ENCODE measurements at places on chromosomes 5 and 9.

- no peak for DNase-seq
Measured at GRCh38 chr5:81819556-81820317, 68.8 kb upstream of the SSBP2 start.

- DNase-seq, result no peak
Measured at GRCh38 chr9:134403682-134404301, 77.5 kb downstream of the RXRA start.

GRCh38 chr5:175689147-175689991 is 31.5 kb downstream of the HRH2 start:
- DNase-seq, result no peak

DNA sequence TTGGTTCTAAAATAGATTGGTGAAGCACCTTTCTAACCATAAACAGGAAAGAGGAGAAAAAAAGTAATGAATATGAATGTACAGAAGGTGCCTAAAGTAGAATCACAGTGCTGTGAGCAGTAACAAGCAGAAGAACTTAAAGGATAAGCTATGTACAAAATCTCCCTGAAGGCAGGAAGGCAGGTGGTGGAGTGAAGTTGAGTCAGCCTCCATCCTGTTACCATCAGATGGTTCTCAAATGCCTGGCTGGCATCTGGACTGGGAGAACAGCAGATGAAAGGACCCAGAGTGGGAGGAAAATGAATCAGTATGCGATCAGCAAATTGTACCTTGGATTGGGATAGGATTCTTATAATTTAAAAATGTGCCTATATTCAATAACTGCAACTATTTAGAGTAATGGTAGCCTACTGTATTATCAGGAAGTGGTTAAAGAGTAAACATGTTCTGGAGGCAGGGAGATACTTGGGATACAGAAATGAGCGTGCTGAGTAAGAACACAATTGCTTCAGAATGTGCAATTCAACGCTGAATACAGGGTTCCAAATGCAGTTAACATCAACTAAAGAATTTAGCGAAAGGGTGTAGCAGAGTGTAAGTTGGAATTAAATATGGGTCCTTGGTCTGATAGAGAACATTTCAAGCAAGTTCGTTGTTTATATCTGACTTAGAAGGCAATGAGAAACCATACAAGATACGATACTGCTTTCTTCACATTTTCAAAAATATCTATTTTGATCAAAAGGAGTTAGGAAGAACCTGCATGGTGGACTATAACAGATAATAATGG is 21.1 kb upstream of the FER start:
- DNase-seq, result no peak

GRCh38 chr9:94826644-94827410 is 100.3 kb downstream of the AOPEP start:
- DNase-seq, result no peak

DNA sequence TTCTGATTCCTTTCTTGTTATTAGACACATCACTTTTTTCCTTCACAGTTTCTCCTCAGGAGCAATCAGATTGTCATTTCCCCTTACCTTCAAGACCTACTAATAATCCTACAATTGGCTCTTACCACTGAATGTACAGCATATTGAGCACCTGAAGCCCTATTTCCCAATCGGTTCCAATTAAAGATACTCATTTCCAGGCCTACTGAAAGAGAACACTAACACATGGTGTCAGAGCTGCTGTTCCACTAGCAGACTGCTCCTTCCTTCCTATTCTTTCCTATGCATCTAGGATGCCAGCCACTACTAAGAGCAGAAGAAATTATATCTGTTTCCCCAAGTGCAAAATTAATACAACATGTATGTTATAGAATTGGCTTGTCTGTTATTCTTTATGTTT is 34.6 kb downstream of the SKIC3 start:
- DNase-seq, result no peak

DNA sequence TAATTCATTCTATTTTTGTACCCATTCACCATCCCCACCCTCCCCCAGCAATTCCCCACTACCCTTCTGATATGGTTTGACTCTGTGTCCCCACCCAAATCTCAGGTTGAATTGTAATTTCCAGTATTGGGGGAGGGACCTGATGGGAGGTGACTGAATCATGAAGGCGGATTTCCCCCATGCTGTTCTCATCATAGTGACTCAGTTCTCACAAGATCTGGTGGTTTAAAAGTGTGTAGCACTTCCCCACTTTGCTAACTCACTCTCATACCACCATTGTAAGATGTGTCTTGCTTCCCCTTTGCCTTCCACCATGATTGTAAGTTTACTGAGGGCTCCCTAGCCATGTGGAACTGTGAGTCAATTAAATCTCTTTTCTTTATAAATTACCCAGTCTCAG is 25.9 kb upstream of the TESK1 start:
- no peak for DNase-seq

DNA sequence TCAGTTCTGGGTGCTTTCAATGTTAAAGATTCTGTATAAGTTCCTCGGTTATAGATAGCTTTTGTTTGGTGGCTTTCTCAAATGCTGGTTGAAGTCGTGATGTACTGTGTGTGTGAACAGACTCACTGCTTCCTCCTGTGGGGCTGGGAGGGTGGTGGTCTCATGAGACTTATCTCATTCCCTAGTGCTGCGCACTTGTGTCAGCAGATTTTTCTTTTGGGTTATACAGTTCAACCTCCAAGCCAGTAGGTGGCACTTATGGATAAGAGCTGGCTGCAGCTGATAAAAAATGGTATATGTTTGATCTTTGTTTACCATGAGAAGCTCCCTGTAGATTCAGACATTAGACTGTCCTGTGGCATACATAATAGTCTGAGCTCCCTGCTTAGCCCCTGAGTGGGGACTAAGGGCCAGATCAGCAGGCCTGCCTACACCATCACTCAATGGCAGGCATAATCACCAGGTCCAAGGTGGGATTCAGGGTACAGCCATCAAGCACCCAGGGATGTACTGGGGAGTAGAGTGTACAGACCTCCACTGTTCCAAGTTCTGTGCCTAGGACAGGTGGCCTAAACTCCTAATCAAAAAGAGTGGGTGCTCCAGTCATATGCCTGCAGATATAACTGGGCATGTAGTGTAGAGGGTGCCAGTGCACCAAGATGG is 174.2 kb downstream of the OXCT1 start:
- no peak for DNase-seq

GRCh38 chr5:140245341-140245740 is 57.6 kb downstream of the PFDN1 start:
- no peak for DNase-seq

DNA sequence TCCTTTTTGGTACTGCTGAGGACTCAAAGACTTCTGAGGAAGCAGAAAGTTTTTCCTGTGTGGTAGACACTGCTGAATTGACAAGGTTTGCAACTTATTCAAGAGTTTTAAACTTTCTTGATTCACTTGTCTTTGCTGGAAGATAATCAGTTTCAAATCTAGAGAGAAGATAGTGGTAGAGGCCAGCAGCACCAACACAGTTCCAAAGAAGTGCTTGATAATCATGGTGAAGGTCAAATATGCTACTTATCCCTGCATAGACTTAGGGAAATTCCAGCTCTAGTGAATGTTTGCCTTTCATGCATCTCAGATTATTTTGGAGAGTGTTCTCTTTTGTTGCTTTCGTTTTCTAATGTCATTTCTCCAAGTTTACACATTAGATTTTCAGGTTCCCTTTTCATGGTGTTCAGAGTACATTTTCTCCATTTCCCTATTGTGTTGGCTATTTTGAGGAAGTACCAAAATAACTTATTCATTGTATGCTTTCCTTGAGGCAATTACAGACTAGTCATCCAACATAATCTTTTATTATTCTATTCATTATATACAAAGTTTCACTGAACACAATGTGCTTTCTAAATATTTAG is 550 bp downstream of the IFNE start:
- DNase-seq, result no peak

DNA sequence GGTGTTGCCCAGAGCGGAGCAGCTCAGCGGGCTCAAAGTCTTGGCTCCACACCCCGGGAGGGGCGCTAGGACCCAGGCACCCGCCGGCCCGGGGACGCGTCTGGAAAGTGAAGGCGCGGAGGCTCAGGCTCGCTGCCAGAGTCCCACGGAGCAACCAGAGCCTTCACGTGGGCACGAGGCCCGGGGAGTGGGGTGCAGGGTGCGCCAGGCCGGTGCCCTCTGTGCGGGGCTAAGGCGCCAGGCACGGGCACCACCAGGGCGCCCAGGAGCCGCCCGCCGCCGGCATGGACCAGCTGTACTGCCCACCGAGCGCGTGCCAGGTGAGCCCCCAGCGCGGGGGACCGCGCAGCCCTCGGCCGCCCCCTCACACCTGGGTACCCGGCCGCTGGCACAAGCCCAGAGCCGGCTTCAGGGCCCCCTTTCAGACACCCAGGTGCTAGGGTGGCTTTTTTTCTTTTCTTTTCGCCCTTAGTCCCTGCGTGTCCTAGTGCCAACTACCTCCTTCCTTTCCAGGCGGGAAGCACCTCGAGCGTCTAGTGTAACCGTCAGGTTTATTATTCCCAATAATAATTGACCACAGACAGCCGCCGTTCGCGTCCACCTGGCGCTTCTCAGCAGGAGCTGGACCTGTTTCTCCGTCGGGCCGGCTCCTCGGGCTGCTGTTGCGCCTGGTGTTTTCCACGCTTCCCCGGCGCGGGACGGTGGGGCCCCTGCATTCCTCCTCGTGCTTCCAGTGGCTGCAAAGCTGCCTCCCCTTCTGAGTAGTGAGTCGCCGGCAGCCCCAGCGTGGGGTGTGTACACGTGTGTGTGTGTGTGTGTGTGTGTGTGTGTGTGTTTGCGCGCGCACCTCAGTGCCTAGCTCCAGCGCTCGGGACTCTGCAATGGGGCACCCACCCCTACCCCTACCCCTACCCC is 30.1 kb upstream of the PDE8B start:
- DNase-seq, result no peak
